Activated naive CD8-positive, alpha-beta T cell treated with anti-CD3 and anti-CD28 coated beads for 36 hours (primary cell): ENCODE measurements at places on chromosomes 11 and 22.

DNA sequence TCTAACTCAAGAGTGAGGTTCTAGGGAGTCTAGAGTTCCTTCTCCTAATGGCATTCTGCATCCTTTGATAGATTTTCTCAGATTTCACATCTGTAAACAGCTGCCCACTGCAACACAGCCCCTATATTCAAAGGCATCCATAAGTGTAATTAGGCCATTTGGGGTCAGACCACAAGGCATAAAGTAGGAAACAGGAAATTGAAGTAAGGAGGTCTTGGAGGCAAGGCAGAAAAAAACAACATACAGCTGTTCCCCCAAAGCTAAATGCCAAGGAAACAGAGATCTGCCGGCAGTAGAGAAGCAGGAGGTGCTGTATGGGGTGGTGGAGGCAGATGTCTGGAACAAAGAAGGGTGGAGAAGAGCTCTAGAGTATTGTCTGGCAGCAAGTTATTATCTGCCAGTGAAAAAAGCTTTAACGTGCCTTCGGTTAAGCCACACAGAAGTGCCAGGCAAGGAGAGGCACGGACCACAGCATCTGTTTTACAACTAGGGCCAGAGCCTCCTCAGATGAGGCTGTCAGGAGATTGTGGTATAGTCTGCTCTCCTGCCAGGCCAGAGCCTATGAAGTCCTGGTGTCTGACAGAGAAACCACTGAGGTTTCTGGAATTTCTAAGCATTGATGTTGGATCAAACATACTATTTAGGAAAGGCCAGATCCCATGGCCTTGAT, 100.2 kb upstream of the CHRM4 start:
- DNase-seq: no peak

- DNase-seq: no peak
Measured at GRCh38 chr11:31995032-31995431, 95.8 kb upstream of the RCN1 start.

DNA sequence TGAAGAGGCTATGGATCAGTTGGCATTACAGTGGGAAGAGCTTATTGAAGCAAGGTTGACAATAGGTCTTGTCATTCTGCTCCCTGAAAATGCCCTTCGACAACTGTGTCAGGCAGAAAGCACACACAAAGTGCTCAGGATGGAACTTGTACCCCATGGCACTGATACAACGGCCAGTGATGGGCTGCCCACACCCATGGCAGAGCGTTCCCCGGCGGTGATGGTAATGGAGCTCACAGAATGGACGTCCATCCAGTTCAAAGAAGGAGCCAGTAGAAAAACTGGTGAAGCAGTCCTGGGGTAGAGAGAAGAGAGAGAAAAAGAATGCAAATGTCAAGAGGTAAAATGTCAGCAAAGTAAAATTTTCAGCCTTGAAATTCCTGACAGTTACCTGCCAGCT, 19.5 kb upstream of the OR5B21 start:
- no peak for DNase-seq

GRCh38 chr22:46737105-46737975, 712 bp downstream of the CERK start:
- peak; percentile 47 for DNase-seq

- no peak for DNase-seq
Measured at GRCh38 chr11:62958547-62959421, 26.0 kb downstream of the SLC22A6 start.

- no peak for DNase-seq
Measured at GRCh38 chr11:72475381-72475780, 41.0 kb upstream of the CLPB start.

- no peak for DNase-seq
Measured at GRCh38 chr11:73116636-73117035, 25.5 kb downstream of the FCHSD2 start.

- DNase-seq: no peak
Measured at GRCh38 chr11:126431401-126432064, 76.0 kb downstream of the ST3GAL4 start.

- no peak for DNase-seq
Measured at GRCh38 chr11:12640355-12640754, 33.9 kb upstream of the TEAD1 start.

GRCh38 chr11:35725885-35726284, 63.3 kb downstream of the TRIM44 start:
- DNase-seq: no peak

DNA sequence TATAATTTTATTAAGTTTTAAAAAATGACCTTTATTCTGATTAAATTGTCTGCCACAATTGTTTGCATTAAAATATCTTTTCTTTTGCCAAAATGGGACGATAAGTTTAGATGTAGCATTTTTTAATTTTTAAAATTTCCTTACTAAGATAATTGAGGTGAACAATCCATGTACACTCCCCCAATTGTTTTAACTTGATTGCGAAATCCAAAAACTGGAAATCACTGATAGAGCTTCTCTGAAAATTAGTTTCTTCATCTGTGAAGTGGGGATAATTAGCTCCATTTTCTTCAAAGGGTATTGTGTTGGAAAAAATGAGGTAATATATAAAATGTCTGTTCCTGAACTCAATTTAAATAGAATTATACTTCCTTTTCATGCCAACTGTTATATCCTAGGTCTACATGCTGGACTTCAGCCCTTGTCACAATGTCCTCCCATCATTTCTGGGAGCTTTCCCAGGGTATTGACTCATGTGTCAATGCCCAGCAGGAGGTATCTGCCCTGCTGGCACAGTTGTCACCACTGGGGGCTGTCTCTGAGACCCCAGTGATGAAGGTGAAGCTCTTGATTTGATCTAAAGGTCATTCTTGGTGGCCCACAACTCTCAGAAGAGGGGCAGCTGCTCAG, 28.7 kb upstream of the NAV2 start:
- no peak for DNase-seq

DNA sequence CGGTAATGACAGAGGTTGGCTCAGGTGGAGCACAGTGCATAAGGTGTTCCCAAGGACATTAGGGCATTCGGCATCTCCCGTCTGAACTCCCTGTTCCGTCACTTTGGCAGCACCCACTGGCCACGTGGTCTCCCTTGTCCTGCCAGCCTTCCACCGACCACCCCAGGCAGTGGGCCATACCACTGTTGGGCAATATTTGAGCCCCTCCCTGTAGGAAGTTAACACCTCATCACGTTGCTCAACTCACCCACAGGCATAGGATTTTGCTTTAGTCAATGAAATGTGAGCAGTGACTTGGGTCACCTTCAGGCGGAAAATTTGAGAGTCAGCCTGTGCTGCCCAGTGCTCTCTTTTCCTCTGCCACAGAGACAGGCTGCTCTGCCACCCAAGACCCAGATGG, 44.0 kb downstream of the SERPINH1 start:
- DNase-seq: no peak

GRCh38 chr22:35140879-35141745, 75.2 kb downstream of the ISX start:
- DNase-seq: no peak

DNA sequence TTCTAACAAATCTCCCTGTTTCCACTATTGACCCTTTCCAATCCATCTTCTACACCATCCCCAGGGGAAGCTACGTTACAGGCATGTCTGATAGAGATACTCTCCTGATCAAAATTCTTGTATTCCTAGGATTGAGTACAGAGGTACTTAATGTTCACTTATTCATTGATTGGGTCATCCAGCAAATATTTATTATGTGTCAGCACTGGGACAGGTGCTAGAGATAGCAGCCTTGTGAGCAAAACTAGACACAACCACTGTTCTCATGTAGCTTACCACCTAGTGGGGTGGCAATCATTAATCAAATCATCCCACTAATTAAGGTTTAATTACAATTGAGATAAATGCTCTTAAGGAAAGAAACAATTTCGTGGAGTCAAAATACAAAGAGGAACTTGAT, 9.4 kb upstream of the RTCB start:
- DNase-seq: no peak

DNA sequence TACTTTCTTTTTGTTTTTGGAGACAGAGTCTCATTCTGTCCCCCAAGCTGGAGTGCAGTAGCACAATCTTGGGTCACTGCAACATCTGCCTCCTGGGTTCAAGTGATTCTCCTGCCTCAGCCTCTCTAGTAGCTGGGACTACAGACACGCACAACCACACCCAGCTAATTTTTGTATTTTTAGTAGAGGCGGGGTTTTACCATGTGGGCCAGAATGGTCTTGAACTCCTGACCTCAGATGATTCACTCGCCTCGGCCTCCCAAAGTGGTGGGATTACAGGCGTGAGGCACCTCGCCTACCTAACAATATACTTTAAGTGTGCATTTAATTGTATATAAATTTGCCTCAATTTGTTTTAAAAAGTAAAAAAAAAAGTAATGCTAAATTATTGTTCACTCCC, 38.4 kb downstream of the GRK3 start:
- DNase-seq: no peak

DNA sequence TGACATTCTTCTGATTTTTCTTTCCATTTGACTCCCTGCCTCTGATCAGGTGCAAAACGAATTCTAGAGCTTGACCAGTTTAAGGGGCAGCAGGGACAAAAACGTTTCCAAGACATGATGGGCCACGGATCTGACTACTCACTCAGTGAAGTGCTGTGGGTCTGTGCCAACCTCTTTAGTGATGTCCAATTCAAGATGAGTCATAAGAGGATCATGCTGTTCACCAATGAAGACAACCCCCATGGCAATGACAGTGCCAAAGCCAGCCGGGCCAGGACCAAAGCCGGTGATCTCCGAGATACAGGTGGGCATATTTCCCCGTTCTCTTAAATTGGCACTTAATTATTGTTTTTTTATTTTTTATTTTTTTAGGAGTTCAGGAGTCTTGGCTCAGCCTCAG, 15.4 kb downstream of the XRCC6 start:
- no peak for DNase-seq

DNA sequence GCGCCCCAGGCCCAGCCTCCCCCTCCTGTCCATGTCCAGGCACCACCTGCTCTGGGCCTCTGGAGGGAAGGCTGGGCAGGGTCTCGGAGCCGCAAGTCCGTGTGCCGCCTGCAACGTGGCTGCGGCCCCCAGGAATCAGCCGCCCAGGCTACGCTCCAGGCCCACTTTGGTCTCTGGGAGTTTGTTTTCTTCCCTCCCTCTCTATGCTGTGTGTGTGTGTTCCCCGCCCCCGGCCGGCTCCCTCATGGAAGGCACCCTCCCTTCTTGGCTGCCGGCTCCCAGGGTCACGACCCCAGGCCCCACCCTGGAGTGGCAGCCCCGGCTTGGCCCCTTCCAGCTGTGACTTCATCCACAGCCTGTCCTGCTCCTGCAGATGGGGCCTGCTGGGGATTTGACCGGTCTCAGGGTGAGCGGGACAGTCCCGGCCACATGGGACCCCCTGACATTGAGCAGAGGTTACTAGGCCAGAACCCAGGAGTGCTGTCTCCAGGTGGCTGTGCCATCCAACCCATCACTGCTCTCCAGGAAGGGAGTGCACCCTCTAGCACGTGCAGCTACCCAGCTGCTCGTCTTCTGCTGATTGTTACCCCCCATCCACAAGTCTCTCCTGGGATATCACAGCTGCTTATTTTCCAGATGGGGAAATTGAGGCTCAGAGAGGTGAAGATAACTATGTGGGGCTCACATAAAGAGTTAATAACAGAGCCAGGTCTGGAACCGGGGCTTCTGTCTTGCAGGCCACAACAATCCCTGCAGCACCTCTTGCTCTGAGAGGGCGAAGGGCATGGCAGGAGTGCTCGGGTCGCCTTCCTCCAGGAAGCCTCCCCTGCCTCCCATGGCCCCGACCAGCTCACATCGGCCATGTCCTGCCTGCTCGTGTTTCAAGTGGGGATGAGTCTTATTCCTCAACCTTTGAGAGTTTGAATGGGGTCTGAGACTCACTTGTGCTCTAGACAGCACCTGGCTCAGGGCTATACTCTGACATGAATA, 2.8 kb upstream of the LIF start:
- no peak for DNase-seq

- no peak for DNase-seq
Measured at GRCh38 chr11:94830722-94831510, 62.8 kb downstream of the AMOTL1 start.

DNA sequence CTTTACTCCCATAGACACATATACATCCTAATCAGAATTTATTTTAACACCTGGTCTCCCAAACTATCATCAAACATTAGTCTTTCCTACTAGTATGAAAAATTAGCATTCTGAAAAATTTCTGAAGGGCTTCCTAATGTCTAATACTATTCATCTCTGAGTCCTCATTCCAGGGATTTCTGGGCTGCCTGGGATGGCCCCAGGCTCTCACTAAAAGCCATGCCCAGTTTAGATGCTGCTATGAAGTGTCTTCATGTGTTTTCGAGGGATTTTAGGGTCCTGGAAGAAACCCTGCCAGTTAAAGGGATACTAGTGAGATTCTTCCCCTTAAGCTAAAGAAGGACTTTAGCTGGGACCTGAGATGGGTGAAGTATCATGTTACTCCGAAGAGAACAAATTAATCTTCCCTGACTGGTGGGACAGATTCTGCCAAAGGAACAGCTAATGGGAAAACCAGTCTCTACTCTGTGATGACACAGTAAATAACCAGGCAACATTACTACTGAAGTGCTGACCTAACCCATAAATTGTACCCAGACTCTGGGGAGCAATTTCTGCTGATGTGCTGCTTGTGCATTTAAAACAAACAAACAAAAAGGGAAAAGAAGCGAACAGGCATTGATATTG, 342.6 kb downstream of the SOX6 start:
- DNase-seq: no peak

- no peak for DNase-seq
Measured at GRCh38 chr11:36187622-36188021, 101.6 kb downstream of the COMMD9 start.

- no peak for DNase-seq
Measured at GRCh38 chr22:47091246-47091651, 328.8 kb downstream of the TBC1D22A start.

GRCh38 chr11:10565493-10565892, 3.0 kb downstream of the LYVE1 start:
- DNase-seq: no peak

GRCh38 chr22:26849575-26849974, 192.2 kb downstream of the MIAT start:
- DNase-seq: no peak

GRCh38 chr22:29820961-29821290, 17.1 kb downstream of the ASCC2 start:
- no peak for DNase-seq

DNA sequence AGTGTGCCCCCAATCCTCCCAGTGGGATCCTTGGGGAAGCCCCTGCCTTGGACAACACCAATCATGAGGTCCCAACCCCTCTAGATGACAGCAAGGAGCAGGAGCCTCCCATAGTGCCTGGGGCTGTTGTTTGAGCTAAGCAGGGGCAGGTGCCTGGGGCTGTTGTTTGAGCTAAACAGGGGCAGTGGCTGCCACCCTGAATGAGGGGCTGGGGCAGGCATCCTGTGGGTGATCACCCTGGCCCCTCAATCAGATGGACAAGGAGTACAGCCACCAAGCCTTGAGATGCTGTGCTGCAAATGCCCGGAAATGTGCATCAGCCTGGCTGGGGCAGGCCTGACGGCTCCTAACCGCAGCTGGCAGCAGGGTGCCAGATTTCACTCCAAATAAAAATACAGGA, 66.7 kb downstream of the MYEOV start:
- DNase-seq: no peak

- no peak for DNase-seq
Measured at GRCh38 chr11:134466156-134466555, 54.1 kb upstream of the B3GAT1 start.

GRCh38 chr11:110524238-110524637, 94.5 kb downstream of the FDX1 start:
- DNase-seq: no peak

- DNase-seq: no peak
Measured at GRCh38 chr11:101482556-101483124, 101.2 kb downstream of the TRPC6 start.
